ENCODE measurements at places on chromosomes 4 and X.

DNA sequence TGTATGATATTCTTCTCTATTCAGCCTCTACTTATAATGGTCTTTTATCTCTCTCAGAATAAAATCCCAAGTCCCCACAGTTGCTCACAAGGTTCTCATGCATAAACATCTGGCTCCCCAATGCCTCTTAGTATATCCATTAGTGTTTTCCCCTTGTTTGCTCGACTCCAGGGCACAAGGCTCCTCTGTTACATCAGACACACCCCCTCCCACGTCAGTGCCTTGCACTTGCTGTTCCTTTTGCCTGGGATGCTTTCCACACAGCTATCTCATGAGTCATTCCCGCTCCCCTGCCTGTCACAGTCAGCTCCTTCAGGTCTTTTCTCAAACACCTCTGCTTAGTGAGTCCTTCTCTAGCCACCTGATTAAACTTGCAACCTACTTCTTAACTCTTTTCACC lies 260.2 kb downstream of the IL1RAPL1 start:
- no peak for DNase-seq

DNA sequence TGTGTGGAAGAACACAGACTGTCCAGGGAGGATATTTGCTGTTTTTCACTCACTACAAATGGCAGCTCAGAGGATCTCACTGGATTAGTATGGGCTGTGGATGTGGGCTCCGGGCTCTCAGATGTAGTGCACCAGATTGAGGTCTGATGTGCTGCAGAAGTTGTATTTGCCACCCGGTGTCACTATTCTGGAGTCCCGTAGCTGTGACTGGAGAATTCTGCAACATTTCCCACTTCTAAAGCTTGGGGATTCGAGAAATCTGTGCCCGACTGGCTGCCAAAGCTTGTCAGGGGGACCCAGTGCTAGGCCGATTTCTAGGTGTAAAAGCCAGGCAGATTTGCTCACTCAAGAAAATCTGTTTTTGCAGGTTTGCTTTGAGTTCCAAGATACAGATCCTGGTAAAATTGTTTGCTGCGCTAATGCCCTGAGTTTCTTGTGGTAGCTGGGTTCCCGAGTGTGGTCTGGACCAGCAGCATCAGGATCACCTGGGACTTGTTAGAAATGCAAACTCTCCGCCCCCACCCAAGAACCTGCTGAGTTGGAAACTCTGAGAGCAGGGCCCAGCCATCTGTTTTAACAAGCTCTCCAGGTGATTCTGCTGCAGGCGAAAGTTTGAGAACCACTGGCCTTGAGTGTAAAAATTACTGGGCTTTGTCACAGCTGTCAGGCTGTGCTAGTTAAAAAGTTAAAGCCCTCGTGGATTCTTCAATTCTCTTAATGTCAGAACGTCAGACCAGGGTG lies 18.1 kb downstream of the KIT start:
- no peak for DNase-seq

DNA sequence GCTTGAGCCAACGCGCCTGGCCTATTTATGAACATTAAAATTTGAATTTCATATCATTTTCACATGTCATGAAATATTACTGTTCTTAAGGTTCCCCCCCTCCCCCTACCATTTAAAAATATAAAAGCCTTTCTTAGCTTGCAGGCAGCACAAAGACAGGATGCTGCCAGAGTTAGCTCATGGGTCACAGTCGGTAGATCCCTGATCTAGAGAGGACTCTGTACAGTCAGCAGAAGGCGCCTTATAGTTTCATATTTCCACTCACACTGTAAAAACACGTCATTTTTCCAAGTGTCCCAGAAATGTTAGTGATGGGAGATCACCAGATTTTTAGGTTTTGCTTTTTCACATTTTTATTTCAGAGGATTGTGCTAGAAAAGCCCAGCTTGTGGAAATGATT lies 12.2 kb downstream of the NOCT start:
- DNase-seq: no peak

- no peak for DNase-seq
These were observed 15.6 kb downstream of the TET2 start for GRCh38 chr4:105162123-105162796.

GRCh38 chrX:150329282-150329681 lies 33.8 kb upstream of the MAMLD1 start:
- DNase-seq: no peak

- no peak for DNase-seq
These were observed 10.9 kb downstream of the SMARCA1 start for GRCh38 chrX:129512409-129512808.

- peak; percentile 48 for DNase-seq
These were observed 85.7 kb upstream of the HPRT1 start for GRCh38 chrX:134374294-134374693.

GRCh38 chr4:121308828-121309227 lies 72.0 kb downstream of the QRFPR start:
- DNase-seq: no peak

DNA sequence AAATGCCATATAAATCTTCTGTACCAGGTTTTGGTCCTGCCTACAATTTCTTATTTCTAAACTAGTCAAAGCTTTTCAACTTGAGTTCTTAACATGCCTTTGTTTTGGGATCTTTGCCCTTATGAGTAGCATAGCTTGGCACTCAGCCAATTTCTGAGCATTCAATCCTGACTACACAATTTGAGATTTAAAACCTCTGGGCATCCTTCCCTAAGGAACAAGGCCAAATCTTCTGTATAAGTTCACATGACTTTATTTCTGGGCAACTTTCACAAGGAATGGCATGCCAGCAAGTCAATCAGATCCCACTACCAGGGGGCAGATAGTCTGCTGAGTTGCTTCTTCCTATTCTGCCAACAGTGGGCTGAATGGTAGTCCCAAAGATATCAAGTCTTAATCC lies 254.2 kb downstream of the ADAMTS3 start:
- DNase-seq: no peak

DNA sequence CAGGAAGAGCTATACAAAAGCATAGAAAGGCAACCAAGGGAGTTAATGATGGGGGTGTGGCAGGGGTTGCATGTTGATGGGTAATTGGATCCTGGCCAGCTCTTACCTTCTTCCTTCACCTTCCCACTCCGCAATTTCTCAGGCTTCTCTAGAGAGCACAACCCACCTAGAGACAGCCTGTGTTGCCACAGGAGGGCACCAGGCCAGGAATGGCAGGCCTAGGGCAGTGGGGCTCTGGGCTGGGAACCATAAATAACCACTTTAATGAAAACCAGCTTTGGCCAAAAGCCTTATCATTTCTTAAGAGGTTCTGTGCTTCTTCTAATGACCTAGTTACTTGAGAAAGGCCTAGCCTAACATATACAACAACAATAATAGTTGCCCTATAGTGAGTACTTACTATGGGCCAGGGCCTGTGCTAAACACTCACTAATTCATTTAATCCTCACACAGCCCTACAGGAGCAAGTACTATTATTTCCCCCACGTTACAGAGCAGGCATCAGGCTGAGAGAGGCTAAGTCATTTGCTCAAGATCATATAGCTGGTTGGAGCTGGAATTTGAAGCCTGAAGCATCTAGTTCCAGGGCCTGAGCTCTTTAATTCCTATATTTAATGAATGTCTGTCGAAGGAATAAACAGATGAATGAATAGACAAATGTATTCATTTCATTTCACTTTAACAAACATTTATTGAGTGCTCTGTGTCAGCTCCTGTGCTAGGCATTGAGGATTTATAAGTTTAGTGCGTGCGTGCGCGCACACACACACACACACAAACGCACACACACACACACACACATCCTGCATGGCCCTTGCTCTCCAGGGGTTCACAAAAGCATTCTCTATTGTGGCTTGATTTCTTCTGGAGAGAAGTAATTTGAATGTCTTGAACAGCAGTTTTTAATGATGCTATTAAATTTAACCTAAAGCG lies 66.8 kb downstream of the RTL9 start:
- no peak for DNase-seq

GRCh38 chrX:20204351-20204750 lies 62.4 kb downstream of the RPS6KA3 start:
- no peak for DNase-seq

DNA sequence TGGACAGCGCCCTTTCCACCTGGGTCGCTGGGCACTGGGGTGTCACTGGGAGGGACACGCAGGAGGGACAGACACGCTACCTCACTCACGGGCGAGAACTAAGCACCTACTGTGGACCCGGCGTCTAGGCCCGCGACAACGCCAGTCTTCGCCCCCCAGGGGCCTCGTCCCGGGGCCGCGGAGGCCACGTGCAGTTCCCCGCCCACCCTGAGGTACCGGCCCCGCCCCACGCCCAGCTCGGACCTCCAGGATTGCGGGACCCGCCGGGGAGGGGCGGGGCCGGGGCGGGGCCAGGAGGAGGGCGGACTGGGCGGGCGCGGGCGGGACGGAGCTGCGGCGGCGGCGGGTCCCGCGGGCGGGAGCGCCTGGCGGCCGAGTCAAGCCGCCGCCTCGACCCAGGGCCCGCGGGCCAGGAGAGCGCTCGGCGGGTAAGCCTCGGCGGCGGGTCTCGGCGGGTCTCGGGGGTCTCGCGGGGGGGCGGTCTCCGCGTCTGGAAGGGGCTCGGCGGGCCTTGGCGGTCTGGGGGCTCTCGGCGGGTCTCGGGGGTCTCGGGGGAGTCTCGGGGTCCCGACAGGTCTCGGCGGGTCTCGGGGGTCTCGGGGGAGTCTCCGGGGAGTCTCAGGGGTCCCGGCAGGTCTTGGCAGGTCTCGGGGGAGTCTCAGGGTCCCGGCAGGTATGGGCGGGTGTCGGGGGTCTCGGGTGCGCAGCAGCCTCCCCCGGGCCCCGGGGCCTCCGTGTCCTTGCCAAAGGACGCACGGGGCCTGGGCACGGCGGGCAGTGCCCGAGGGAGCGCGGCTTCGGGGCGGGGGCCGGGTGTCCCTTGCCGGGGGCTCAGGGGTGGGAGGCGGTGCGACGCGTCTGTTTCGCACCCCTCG lies at the start of gene SH3BP2:
Gene SH3BP2, plus strand, starts transcription at position 375 of the 875 bp plus-strand sequence. CDS start 27,533 bp downstream, outside the sequence.
- no peak for DNase-seq

DNA sequence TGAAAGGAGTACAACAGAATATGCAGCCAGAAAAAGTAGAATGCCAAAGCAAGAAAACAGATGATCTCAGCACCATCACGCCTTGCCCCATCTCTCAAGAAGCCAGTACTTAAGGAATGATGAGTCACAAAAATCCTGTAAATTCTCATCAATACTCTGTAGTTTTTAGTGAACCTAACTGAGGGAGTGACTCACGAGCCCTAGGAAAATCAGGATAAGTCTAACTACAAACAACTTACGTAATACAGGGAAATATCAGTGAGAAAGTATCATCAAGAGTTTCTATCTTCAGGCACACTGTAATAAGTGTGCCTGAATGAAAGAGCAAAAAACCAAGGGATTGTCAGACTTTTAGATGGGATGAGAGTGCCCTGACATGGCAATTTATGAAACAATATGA lies 644.4 kb downstream of the STPG2 start:
- no peak for DNase-seq

DNA sequence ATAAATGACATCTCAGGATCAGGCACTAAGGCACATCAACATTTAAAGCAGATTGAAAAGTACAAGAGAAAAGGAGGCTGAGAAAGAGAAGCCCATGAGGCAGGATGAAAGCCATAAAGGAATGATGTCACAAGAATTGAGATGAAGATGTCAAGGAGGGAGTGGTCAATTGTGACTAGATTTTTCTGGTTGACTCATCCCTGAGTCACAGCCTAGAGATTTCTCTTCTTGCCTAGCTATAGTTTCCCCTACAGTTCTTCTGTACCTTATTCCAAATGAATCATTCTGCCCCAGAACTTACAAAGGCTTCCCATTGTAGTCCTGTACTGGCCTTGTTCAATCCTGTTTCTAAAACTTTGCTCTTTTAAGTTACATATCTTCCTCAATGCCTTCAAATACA lies 3.4 kb upstream of the USP53 start:
- no peak for DNase-seq

GRCh38 chrX:29315931-29316330 lies 728.7 kb downstream of the IL1RAPL1 start:
- DNase-seq: no peak

- DNase-seq: no peak
These were observed 17.6 kb downstream of the SLC2A9 start for GRCh38 chr4:10003666-10004065.

GRCh38 chr4:42048394-42048793 lies 58.1 kb downstream of the SLC30A9 start:
- no peak for DNase-seq

- no peak for DNase-seq
These were observed 292.5 kb downstream of the CAMK2D start for GRCh38 chr4:113469023-113469390.

DNA sequence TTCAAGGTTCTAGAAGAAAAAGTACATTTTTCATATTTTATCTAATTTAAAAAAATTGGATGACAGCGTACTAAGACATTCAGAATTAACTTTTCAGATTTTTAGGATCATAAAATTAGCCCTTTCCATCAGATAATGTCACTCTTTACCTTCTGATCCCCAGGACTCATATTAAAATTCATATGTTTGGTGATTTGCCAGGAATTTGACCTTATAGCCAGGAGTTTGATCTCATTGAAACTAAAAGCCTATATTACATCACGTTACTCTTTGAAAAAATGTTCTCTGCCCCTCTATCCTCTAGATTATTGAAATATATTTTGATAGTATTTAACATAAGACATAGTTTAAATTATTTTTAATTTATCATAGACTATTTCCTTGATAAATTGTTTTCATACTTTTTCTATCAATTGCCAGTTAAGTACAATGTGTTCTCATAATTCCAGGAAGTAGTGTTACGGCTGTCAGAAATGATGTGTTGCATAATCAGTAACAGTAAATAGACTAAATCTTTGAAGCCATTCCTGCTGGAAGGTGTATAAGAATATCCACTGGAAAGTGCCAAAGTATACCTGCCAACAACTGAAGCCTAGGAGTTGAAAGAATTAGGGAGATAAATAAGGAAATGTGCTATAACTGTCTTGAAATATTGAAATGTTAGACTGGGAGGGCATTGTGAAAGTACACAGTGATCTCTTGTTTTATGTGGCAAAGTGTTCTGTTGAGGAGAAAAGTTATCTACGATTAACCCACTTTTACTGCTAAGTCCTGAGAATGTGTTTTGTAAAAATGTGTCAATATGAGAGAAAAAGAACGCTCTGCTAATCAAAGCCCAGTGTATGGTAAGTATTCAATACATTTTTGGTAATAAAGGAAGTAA lies 32.9 kb upstream of the PDGFC start:
- DNase-seq: no peak

GRCh38 chr4:123507376-123507775 lies 110.8 kb downstream of the SPRY1 start:
- DNase-seq: no peak

DNA sequence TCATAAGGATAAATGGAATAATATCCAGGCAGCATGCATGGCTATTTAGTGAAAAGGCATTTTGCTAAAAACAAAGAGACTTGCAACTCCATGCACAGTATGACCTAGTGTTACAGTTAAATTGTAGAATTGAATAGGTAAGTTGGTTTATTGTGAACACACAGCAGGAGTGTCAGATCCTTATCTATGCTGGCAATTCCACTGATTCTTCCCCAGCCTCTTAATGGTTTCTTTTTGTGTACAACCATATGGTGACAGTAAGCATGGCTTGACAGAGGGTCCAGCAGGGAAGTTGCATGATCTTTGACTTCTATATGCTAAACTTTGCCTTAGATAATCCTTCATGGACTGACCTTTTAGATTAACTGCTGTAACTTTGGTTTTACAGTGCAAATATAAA lies 936.6 kb upstream of the EPHA5 start:
- DNase-seq: no peak

GRCh38 chrX:119693996-119694451 lies 1.1 kb upstream of the SEPTIN6 start:
- DNase-seq: no peak

- no peak for DNase-seq
These were observed 37.9 kb upstream of the SLC4A4 start for GRCh38 chr4:71300964-71301363.
